ENCODE measurements at places on chromosomes 5 and 9.
A peak's percentile ranks its signal among the peaks of the same experiment; 100 is the strongest.

DNA sequence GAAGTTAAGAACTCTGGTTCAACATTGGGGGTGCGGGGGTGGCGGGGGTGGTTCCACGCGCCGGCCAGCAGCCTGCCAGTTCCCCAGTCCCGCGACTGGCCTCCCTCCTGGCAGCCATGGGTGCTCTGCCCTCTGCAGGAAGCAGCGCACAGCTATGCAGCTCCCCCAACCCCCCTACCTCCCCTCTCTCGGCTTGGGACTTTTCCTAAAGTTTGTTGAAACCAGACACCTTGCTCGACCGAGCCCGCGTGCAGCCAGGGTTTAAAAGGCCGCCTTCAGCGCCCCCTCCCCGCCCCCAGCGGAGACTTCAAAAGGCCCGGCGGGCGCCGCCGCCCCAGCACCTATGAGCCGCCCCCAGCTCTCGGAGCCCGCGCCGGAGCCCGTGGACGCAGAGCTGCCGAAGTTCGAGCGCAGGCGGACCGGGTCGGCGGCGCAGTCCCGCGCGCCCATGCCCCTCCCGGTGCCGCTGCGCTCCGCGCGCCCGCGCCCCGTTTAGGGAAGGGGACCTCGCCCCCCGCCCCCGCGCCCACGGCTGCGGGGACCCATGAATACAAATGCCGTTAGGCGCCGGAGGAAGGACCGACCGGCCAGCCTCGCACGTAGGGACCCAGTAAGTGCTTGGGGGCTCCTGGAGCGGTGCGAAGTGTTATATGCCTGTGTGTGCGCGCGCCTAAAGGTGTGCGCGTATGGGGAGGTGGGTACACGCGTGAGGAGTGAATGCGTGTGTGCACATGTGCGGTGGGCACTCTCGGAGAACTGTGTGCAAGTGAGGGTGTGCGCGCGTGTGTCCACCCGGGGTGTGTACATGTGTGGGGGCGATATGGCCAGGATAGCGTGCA, 1.4 kb upstream of the COL27A1 start:
- no peak for DNase-seq

GRCh38 chr5:56673171-56673570, 142.2 kb upstream of the MAP3K1 start:
- no peak for DNase-seq

- DNase-seq: no peak
Observed at GRCh38 chr9:75023846-75024245, 4.2 kb downstream of the CARNMT1 start.

- DNase-seq: no peak
Observed at GRCh38 chr5:55679556-55679955, 32.6 kb downstream of the SLC38A9 start.

DNA sequence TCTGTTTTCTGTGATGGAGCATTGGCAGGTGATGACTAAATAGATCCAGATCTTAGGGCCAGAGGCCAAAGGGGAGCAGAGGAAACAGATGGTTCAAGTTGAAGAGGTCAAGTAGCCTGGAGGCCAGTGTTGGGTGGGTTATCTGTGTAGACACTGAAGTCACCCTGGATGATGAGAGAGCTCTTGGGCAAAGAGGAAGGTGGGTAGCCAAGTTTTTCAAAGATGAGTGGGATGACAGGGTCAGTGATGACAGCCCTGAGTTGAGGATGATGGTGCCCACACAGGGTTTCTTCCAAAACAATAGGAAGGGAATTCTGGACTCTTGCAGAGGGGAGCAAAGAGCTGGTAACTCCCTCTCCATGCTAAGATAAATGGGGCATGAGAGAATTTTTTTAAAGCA, 76.6 kb downstream of the CD180 start:
- DNase-seq: no peak

- no peak for DNase-seq
Observed at GRCh38 chr5:135447298-135447929, at the start of gene DCANP1. Gene DCANP1, minus strand, starts transcription at chr5:135447348. Its CDS starts 240 bp downstream, at chr5:135447108.

DNA sequence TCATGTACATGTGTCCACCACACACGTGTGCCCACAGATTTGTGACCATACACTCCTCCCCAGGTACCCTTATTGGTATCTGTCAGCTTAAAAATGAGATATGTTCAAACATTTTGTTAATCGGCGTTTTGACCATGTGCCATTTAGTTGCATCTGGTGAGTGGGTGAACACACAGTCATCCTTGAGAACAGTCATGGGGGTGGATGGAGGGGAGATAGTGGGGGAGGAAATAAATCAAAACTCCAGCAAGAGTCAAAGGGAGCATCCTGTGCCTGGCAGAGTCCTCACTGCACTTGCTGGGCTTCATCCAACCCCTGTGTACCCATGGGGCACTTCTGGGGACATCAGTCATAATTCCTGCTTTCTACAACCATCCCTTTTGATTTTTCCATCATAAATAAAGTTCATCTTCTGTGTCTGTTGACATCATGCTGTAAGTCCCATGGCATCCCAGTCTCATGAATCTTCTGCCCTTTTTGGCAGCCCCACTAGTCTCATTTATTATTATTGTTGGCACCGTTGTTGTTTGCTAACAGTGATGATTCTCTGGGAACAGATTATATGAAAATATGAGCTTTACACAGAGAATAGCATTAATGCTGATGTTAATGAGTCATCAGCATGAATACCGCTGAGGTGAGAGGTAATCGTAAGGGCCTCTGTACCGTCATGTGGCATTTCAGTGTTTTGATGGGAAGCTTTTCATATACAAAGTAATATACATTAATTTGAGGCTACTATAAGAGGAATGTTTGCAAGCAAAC, 24.4 kb upstream of the CLK4 start:
- DNase-seq: no peak

DNA sequence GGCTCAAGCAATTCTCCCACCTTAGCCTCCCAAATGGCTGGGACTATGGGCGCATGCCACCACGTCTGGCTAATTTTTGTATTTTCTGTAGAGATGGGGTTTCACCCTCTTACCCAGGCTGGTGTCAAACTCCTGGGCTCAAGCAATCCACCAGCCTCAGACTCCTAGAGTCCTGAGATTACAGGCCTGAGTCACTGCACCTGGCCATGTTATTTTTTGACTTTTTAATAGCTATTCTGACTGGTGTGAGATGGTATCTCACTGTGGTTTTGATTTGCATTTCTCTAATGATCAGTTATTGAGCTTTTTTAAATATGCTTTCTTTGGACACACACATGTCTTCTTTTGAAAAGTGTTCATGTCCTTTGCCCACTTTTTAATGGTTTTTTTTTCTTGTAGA, 38.2 kb downstream of the FBXW2 start:
- no peak for DNase-seq

- no peak for DNase-seq
Observed at GRCh38 chr5:154653764-154654485, 101.3 kb upstream of the LARP1 start.

- DNase-seq: no peak
Observed at GRCh38 chr5:95907067-95907705, 54.5 kb downstream of the ELL2 start.

- DNase-seq: no peak
Observed at GRCh38 chr9:133763272-133764183, 25.4 kb upstream of the SARDH start.

DNA sequence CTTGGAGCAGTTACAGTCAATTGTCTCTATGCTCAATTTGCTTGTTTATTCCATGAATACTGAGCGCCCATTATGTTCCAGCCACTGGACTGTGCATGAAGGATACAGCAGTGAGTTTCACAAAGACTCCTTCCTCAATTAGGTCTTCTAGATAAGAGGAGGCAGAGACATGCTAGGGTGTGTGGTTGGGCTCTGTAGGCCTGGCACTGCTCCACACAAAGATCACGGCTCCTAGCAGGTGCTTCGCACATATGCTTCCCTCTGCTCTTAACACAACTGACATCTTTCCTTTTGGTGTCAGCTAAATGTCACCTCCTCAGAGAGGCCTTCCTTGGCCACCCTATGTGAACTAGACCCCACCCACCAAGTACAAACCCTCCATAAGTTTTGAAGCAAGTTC, 10.9 kb downstream of the IL12B start:
- no peak for DNase-seq

- DNase-seq: no peak
Observed at GRCh38 chr5:111070272-111071134, 1.0 kb upstream of the TSLP start.

DNA sequence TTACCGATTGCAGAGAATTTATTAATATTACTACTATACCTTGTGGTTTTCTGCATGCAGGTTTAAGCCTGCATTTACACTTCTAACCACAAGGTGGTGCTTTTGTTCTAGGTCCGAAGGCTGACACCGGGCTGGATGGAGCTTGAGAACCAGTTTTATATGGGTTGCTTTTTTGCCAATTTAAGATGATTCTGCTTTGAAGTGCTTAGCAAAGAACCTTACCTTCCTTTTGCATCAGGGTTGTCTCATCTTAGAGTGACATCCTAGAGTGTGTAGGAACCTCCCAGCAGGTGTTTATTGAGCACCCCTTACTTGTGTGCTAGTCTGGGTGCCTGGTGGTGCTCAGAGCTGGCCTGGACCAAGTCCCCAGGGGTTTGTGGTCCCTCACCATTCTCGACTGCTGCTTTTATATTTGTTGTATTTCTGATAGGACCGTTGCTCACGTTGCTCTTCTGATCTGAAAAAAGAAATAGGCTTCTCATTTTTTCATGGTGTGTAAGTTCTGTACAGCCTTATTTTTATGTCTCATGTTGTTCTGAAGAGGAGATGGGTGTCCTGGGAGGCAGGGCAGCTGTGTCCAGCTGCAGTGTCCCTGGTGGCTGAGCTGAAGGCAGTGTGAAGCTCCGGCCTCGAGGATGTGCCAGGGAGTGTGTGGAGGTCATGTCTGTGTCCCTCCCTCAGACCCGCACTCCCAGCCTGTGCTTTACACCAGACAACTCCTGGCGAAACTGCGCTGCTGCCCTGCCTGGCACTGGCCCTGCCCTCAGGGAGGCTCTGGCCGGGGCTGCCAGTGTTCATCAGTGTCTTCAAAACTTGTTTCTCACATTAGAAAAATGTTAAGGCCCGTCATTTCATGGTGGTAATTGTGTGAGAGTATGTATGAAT, 54.3 kb downstream of the EHMT1 start:
- DNase-seq: no peak

GRCh38 chr5:127055880-127056653, 17.2 kb downstream of the C5orf63 start:
- DNase-seq: no peak

GRCh38 chr5:140977003-140977402, 10.7 kb downstream of the PCDHAC2 start:
- no peak for DNase-seq

- DNase-seq: peak; percentile 52
Observed at GRCh38 chr9:32579706-32580331, 6.9 kb upstream of the NDUFB6 start.

- no peak for DNase-seq
Observed at GRCh38 chr5:95235439-95235982, 49.4 kb downstream of the MCTP1 start.

- no peak for DNase-seq
Observed at GRCh38 chr9:120919843-120920805, 6.5 kb downstream of the TRAF1 start.

DNA sequence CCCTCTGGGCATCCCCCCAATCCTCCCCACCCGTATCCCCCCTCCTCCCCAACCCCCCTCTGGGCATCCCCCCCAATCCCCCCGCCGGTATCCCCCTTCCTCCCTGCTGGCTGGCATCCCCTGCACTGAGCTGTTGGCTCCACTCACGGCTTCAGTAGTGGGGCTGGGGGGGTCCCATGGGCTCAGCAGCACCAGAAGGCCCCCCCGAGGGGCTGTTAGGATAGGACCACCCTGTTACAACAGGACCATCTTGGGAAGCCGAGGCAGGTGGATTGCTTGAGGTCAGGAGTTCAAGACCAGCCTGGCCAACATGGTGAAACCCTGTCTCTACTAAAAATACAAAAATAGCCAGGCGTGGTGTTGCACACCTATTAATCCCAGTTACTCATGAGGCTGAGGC, 42.4 kb downstream of the EXD3 start:
- DNase-seq: no peak

DNA sequence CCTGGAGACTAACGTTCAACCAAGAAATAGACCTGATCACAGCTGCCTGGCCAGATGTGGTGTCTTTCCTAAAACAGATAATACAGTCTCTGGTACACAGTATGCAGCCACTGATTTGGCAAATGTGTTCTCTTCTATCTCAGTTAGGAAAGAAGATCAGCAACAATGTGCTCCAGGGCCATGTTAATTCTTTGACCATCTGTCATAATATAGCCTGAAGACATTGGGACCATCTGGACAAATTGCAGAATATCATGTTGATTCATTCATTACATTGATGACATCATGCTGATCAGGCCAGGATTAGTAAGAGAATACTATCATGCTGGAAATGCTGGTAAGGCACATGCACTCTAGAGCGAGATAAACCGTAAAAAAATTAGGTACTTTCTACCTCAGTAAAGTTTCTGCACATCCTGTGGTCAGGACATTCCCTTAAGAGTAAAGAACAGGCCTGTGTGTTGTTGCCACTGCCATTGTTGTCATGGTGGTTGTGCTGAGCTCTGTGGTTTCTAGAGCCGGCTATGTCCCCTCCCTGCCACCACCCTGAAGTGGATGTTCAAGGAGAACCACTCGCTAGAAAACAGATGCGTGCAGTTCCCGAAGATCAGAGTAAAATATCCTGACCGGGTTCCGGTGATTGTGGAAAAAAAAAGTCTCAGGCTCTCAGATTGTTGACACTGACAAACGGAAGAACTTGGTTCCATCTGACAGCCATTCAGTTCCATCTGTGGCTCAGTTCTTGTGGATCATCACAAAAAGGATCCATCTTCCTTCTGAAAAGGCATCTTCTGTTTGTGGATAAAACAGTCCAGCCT, 6.4 kb upstream of the JMY start:
- DNase-seq: no peak

- DNase-seq: no peak
Observed at GRCh38 chr9:121771418-121771817, 120.0 kb downstream of the DAB2IP start.

- DNase-seq: no peak
Observed at GRCh38 chr5:133712562-133712961, 100.2 kb upstream of the FSTL4 start.

GRCh38 chr5:97071101-97071500, 71.3 kb downstream of the LIX1 start:
- DNase-seq: no peak

DNA sequence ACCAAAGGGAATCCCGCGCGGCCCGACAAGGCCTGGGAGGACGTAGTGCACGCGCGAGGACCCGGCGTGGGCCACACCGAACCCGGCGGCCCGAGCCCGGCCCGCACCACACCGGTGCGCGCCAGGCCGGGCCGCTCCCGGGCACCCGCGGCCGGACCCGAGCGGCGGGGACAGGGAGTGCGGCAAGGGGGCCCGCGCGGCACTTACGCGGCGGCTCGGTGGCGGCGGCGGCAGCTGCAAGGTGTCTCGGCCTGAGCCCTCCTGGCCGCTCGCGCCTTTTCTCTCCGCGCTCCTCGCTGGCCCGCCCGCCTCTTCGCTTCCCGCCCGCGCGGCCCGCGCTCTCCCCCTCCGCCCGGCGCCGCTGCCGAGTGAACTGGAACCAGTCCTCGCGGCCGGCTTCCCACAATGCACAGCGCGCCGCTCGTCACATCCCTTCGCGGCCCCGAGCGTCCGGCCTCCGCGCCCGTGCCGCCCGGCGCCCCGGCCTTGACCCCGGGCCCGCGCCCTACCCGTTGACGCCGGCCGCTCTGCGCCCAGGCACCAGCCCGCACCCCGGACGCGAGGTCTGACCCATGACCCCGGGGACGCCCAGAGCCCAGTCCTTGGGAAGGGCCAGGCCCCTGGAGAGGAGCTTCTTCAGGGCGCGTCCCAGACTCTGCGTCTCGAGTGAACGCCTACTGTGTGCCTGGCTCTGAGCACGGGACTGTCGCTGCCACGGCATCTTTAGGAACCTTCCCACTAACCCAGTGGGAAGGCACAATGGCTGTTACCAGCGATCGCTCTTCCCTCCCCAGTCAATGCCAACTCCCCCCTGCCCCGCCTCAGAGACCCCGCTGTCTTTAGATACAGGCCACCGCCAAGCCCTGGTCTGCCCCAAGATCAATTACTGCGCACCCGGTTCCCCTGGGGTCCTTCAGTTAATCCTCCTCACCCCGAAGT, at the start of gene MACROH2A1:
TSS of gene MACROH2A1 (minus strand) at position 377 of the 939 bp plus-strand sequence. CDS start 10,138 bp downstream, outside the sequence.
- DNase-seq: peak; percentile 79
